ENCODE measurements at places on chromosomes 3 and 15. TPM values are rescaled to one million over a fixed set of nuclear protein-coding genes. Genes with fewer than 3 reads are reported as not detected.

The CPA3 gene
- total RNA-seq = 0.60 TPM

GRCh38 chr3:167983583-167983982, 112.1 kb downstream of the GOLIM4 start:
- H3K27me3 ChIP-seq = no peaks in the 10 kb centered on the region
- H3K4me3 ChIP-seq = no peak overlapping the region
- no peaks in the 10 kb centered on the region for H3K4me1 ChIP-seq
- H3K36me3 ChIP-seq = no peaks in the 10 kb centered on the region
- DNase-seq = no peak

DNA sequence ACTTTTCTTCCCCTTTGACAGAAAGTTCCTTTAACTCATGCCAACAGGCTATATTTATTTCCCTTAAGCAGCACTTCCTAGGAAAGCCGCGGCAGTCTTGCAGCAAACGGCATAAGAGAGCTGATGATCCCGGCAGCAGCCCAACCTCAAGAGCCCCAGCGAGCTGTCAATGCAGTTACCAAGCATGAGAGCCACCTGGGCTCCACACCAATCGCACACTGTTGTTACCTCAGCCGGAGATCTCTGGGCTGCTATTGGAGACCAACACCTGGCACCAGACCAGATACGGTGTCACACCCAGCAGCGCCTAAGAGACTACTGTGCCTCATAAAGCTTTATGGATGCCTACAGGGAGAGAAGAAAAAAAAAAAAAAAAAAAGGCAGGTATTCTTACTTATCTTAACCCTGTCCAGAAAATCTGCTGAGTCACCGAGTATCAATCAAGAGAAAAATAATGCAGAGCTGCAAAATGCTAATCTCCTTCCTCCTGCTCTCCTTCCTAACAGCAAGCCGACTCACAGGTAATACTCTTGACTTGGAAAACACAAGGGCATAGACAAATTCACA, 11.7 kb downstream of the ABCC5 start:
- H3K27me3 ChIP-seq = no peaks in the 10 kb centered on the region
- H3K4me1 ChIP-seq = peaks cover 25% of the 10 kb centered on the region
- H3K27ac ChIP-seq = peak overlapping the region; percentile 48
- H3K4me3 ChIP-seq = no peak overlapping the region
- peak; percentile 38 for DNase-seq

- H3K27me3 ChIP-seq = no peaks in the 10 kb centered on the region
- H3K4me1 ChIP-seq = no peaks in the 10 kb centered on the region
- no peak overlapping the region for H3K27ac ChIP-seq
- no peaks in the 10 kb centered on the region for H3K36me3 ChIP-seq
Observed at GRCh38 chr3:79973482-79973881, 205.7 kb upstream of the ROBO1 start.

The CYP1A1 gene
- 5.1 TPM for total RNA-seq

DNA sequence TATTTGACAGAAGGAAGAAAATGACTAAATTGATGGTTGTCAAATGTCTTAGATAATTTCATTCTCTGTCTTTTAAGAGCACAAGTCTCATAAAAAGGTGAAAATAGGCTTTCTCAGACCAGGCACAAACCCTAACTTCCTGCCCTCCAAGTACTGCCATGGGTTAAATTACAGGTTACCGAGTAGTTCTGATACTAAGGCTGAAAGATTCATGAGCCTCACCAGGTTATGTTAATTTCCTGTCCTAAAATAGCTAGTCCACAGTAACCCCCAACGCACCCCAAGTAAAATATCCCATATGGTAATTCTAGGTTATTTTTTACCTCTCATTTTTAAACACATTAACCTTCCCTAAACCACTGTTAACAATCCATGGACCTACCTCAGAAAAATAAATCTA, 42.0 kb downstream of the GSK3B start:
- no peak for DNase-seq
- peaks cover 5% of the 10 kb centered on the region for H3K4me1 ChIP-seq
- H3K36me3 ChIP-seq = no peaks in the 10 kb centered on the region
- H3K4me3 ChIP-seq = no peak overlapping the region
- H3K27ac ChIP-seq = no peak overlapping the region

DNA sequence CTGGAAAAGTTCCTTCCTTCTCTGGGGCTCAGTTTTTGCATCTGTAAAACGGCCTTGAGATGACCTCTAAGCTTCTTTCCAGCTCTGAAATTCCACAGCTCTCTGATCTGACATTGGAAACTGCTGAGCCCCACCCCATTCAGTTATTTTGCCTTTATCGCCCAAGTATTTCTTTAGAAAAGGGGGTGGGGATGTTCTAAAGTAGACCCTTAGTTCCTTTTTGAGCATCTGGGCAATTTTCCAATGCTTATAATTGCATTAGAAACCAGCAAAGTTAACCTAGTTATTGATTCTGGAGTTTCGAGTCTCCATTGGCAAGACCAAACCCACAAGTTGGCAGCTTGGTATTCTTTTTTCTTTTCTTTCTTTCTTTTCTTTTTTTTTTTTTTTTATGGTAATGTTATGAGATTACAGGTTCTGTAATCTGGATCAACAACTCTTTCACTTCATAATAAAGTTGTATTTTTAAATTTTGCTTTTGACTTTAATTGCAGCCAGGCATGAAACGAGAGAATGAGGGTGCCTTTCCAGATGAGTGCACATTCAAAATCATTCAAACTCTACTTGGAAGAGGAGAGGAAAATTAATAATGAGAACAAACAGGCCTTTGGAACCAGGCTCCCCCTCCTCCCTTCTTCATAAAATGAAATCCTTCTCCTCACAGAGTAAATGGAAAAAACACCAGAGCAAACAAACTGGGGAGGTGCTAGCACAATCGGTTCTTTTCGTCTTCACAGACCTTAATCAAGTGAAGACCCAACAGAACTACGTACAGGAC, 76.8 kb upstream of the LRIG1 start:
- no peak overlapping the region for H3K27ac ChIP-seq
- no peak for DNase-seq
- H3K4me1 ChIP-seq = peaks cover 23% of the 10 kb centered on the region
- H3K36me3 ChIP-seq = no peaks in the 10 kb centered on the region
- no peaks in the 10 kb centered on the region for H3K27me3 ChIP-seq
- H3K4me3 ChIP-seq = no peak overlapping the region

- H3K36me3 ChIP-seq = no peaks in the 10 kb centered on the region
- H3K27me3 ChIP-seq = no peaks in the 10 kb centered on the region
- H3K27ac ChIP-seq = no peak overlapping the region
- DNase-seq = no peak
- no peak overlapping the region for H3K4me3 ChIP-seq
- no peaks in the 10 kb centered on the region for H3K4me1 ChIP-seq
Observed at GRCh38 chr15:36905908-36906307, 194.4 kb downstream of the MEIS2 start.

GRCh38 chr3:184525337-184526087, 36.1 kb upstream of the EPHB3 start:
- no peaks in the 10 kb centered on the region for H3K36me3 ChIP-seq
- H3K4me3 ChIP-seq = peak overlapping the region; percentile 32
- DNase-seq = no peak

GRCh38 chr3:15646851-15647511, 45.4 kb downstream of the BTD start:
- no peaks in the 10 kb centered on the region for H3K36me3 ChIP-seq
- DNase-seq = peak; percentile 18
- H3K4me3 ChIP-seq = no peak overlapping the region
- H3K4me1 ChIP-seq = no peaks in the 10 kb centered on the region
- no peak overlapping the region for H3K27ac ChIP-seq

The THAP10 gene
- total RNA-seq = 9.8 TPM

- no peaks in the 10 kb centered on the region for H3K4me1 ChIP-seq
- H3K36me3 ChIP-seq = no peaks in the 10 kb centered on the region
- DNase-seq = no peak
- no peak overlapping the region for H3K27ac ChIP-seq
Observed at GRCh38 chr3:22959593-22959992, 243.5 kb upstream of the UBE2E2 start.

DNA sequence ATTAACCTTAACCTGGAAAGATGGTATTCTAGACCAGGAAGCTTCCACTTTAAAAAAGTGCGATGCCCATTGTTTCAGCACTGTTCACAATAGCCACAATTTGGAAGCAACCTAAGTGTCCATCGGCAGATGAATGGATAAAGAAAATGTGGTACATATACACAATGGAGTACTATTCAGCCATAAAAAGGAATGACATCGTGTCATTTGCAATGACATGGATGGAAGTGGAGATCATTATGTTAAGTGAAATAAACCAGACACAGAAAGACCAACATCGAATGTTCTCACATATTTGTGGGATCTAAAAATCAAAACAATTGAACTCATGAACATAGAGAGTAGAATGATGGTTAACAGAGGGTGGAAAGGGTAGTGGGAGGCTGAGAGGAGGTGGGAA, 94.2 kb downstream of the NR2F2 start:
- no peaks in the 10 kb centered on the region for H3K36me3 ChIP-seq
- no peak overlapping the region for H3K4me3 ChIP-seq
- no peak for DNase-seq

DNA sequence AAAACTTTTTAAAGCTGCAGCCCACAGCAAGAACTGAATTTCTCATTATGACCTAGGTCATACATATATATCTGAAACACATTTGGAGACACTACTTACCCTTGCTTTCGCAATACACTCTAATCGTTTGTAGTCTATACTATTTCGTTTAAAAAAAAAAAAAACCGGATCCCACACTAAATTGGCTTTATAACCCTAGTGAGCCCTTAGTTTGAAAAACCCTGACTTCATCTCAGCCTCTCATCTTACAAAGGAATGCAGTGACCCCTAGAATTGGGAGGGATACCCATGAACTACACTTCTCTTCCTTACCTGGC, 4.2 kb downstream of the RARRES1 start:
- H3K36me3 ChIP-seq = no peaks in the 10 kb centered on the region
- H3K27ac ChIP-seq = peak overlapping the region; percentile 61
- DNase-seq = no peak
- no peaks in the 10 kb centered on the region for H3K4me1 ChIP-seq

DNA sequence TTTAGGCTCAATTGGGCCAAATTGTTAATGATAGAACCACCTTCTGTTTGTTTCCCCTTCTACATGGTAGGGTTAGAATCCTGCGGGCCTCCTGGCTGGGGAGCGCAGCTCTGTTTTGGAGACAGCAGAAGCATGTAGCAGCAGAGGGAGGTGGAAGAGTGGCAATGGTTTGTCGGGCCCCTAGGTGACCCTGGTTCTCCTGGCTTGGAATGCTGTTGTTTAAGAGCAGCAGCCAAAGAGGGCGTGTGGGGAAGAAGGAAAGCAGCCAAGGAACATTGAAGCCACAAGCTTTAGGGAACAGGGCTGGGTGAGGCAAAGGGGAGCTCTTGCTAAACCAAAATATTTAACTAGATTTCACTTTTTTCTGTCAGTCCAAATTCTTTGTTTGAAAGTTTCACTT, 213.7 kb upstream of the NR2E3 start:
- H3K36me3 ChIP-seq = no peaks in the 10 kb centered on the region
- H3K27ac ChIP-seq = no peak overlapping the region
- no peaks in the 10 kb centered on the region for H3K4me1 ChIP-seq
- DNase-seq = peak; percentile 64
- H3K27me3 ChIP-seq = no peaks in the 10 kb centered on the region
- no peak overlapping the region for H3K4me3 ChIP-seq

The TMCO5A gene
- total RNA-seq = not detected

DNA sequence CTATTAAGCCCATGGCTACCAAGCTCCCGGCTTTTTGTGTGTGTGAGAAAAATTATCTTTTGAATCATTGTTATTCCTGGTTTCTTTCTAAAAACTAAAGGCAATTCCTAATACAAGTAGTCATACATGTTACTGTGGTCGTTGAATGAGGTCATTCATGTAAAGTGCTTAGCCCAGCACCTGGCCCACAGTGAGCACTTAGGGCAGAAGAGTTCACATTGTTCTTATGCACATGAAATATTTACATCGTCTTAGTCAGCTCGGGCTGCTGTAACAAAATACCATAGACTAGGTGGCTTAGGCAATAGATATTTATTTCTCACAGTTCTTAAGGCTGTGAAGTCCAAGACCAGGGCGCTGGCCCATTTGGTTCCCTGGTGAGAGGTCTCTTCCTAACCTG, 216.1 kb downstream of the SHQ1 start:
- H3K27ac ChIP-seq = no peak overlapping the region
- DNase-seq = no peak
- H3K36me3 ChIP-seq = no peaks in the 10 kb centered on the region
- no peaks in the 10 kb centered on the region for H3K27me3 ChIP-seq

- H3K36me3 ChIP-seq = no peaks in the 10 kb centered on the region
- peaks cover 74% of the 10 kb centered on the region for H3K4me1 ChIP-seq
- no peaks in the 10 kb centered on the region for H3K27me3 ChIP-seq
- peak overlapping the region; percentile 19 for H3K27ac ChIP-seq
Observed at GRCh38 chr3:30611613-30612436, 5.4 kb downstream of the TGFBR2 start.
